ENCODE measurements at places on chromosomes 7 and 10.

- DNase-seq = no peak
Observed at GRCh38 chr10:128744811-128745305, 618.6 kb upstream of the MKI67 start.

DNA sequence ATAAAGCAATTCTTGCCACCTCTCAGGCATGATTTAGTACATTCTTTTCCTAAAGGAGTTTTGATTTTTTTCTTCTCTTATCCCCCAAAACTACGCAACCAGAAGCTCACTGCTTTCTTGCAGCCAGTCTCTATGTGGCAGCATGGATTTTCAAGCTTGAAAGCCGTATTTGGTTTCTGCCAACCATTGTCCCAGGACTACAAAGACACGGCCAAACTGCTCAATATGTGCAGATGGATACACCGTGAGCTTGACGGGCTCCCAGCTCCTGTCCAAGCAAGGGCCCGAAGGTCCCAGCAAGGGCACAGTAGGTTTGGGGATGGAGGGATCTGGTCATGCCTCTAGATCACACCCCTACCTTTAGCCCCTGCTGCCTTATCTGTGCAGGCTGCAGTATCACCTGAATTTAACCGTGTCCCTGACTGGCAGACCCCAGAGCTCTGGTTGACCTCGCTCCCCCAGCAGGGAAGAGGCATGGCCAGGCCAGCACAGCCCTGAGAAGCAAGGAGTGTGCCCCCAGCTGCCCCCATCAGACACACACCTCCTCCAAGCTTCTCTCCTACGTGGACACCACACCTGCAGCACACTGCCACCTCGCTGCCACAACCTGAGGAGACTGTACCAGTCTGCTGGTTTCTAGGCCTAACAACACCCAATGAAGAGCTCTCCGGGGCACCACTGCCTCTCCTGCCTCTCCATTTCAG, 86.8 kb downstream of the COBL start:
- DNase-seq = no peak

GRCh38 chr7:151565541-151565940, 45.8 kb upstream of the RHEB start:
- no peak for DNase-seq

- no peak for DNase-seq
Observed at GRCh38 chr10:57169597-57169996, 808.5 kb upstream of the ZWINT start.

- DNase-seq = no peak
Observed at GRCh38 chr10:123143162-123143824, 4.6 kb upstream of the HMX2 start.

DNA sequence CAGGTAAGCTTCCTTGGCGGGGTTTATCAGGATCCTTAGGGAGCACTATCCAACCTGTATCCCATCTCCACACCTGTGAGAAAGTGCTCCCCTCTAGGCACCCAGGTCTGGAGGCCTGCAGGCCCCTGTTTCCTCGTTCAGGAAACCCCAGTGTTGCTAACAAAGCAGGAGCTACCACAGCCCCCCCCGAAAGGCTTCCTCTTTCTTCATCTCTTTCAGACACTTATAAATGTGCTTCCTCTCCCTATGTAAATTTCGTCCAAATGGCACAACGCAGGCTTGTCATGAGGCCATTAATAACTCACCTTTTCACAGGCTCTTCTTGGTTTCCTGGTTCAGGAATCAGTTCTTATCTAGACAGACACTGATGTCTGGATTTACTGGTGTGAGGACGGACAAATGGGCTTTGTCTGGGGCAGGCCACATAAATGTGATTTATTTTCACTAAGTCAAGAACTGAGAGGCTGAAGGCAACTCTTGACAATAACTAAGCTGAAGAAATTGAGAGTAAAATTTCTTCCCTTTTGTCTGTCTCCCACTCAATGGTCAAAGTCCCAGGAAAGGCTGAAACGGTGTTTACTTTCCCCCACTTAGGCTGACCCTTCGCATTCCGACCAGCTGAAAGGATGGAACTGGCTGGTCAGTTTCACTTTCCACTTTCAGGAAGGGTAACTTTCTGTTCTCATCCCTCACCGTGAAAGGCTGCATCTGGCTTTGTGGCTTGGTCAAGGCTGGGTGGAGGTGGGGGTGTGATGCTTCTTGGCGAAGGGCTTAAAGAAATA, 46.8 kb downstream of the PIK3AP1 start:
- no peak for DNase-seq

DNA sequence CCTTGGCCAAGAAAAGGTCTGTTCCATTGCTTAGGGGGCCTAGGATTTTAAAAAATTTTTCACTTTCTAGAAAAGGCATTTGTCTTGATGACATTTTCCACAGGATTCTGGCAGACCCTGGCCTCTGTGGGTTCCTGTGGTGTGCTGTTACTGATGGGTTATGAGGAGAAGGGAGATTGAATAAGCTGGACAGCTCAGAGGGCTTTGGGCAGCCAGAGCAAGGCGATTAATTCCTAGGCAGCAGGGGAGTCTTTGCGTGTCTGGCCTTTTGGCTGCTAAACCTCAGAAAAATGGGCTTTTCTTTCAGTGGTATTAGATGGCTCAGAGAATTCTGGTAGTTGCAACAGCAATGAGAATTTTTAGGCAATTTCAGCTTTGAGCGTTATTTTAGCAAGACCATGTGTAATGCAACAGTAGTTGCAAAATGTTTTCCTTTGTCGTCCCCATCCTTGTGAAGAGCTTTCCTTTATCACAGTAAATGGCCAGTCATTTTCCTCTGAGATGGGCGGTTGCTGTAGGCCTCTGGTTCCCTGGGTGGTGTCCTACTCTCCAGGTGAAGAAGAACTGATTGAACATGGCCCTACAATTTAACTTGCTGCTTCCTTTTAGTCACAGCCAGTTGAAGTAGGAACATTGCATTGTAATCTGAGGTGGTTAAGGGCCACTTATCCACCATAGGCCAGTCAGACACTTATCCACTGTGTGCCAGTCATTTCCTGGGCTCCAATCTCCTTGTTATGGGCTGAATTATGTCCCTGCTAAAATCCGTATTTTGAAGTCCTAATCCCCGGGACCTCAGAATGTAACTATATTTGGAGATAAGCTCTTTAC, 43.2 kb downstream of the SH2D4B start:
- DNase-seq = no peak

GRCh38 chr10:49287689-49288340, 11.2 kb upstream of the C10orf71 start:
- no peak for DNase-seq

DNA sequence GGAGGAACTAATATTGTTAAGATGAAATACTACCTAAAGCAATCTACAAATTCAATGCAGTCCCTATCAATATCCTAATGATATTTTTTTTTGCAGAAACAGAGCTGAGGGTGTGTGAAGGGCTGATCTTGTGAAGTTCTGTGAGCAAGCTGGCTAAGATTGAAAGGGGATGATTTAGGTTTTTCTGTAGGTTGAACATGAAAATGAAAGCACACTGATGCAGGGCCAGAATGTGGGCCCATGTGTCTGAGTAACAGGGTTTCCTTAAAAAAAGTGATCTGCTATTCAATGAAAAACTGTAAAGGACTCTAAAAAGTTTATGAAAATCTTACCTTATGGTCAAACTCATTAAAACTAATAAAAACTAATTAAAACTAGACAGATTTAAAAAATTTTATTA, 47.4 kb downstream of the GRB10 start:
- DNase-seq = no peak

DNA sequence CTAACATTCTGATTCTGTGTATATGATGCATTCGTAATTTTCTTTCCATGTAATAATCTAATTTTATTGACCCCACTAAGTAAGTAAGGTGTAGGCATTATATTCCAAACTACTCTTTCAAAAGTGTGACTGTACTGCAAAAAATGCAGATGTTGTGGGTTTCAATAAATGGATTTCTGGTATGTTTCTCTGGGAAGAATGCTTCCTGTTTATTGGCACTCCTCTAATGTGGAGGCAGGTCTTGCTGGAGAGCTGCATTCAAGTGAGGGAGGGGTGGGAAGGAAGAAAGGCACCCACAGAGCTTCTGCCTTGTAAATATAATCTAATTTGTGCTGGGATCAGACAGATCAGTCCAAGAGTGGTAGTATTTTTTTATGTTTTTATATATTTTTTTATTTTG, 23.9 kb downstream of the ST7 start:
- no peak for DNase-seq

DNA sequence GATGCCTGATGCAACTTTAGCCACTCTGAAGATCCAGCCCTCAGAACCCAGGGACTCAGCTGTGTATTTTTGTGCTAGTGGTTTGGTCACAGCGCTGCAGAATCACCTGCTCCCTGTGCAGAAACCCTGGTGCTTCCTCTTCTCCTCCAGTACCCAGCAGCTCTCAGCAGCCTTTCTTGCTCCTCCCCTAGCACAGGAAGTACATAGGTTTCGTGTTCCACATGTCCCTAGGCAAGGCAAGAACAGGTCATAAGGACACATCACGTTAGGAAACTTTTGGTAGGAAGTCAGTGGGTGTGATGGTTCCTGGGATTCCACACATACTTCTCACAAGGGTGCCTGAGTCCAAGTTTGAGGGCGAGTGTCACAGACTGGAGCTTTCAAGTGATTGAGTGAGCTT, 167.9 kb upstream of the PRSS1 start:
- DNase-seq = no peak

GRCh38 chr7:14236834-14237233, 247.4 kb upstream of the ETV1 start:
- DNase-seq = no peak

DNA sequence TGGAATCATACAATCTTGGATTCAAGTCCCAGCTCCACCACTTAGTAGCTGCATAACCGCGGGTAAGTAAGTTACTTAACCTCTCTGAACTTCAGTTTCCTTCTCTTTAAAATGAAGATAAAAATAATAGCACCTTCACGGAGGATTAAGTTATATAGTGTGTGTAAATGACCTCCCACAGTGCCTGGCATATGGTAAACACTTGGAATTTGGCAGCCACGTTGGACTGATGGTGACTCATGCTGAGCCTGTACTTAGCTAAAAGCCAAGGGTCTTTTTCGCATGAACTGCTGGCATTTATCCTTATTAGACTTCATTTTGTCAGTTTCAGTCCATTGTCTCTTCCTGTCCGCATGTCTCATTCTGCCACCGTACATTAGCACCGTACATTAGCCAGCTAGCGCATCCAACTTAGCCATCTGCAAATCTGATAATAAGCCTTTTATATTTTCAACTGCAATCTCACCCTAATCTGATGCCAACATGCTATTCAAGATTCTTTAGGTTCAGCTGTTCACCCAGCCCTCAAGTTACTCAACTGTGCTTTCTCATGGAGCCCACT, 11.2 kb downstream of the SLC13A4 start:
- DNase-seq = no peak

DNA sequence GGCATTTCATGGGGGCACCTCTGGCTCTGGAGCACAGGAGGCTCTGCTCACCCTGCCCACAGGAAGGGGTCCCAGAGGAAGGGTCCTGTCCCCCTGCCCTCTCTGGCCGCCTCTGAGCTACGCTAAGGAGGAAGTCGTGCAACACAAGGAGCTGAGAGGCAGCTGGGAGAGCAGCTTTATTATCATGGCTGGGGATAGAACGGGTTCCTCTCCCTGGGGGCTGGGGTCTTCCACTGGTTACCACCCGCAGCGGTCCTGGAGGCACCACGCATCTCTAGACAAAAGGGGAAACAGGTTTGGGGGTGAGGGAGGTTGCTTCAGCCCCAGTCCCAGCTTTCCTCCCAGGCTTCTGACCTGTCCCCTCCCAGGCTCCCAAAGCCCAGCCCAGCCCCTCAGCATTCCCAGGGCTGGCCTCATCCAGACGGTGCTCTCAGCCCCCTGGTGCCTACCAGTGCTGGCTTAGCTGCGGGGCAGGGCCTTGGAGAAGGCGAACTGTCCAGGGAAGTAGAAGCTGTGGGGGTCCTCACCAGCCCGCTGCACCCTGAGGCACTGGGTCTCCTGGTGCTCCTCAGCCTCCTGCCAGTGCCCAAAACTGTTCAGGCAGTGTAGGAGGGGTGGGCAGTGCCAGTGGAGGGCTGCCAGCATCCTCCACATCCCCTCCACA, 3.1 kb downstream of the RARRES2 start:
- no peak for DNase-seq

DNA sequence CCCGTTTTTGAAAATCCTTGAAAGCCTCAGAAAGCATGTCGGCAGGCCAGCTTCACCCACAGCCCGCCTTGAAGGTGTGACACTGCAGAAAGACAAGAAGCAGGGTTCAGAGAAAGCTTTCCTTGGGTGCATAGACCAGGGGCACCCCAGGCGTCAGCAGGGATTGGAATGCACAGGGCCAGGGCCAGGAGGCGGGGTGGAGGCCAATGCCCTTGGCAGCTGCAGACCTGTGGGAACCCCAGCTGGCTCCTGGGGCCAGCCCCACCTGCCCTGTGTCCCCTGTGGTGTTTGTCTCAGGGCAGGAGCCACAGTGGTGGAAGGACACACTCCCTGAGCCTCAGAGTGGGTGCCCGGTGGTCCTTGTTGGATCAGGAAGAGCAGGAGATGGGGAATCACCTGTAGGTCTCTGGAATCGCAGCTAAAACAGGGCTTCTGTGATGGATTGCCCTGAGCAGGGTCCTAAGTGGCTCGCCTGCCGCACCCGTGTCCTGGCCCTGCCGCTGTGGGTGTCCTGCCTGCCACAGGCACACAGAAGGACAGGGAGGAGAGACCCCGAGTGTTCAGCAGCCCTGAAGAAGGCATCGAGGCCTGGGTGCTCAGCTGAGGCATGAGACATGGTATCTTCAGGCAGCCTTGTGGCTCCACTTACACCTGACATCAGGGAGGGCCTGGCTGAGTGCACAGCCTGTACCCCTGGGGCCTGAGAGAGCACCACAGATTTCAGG, 32.5 kb downstream of the ANXA8 start:
- no peak for DNase-seq

GRCh38 chr7:80088705-80089104, 45.9 kb upstream of the GNAI1 start:
- DNase-seq = no peak

DNA sequence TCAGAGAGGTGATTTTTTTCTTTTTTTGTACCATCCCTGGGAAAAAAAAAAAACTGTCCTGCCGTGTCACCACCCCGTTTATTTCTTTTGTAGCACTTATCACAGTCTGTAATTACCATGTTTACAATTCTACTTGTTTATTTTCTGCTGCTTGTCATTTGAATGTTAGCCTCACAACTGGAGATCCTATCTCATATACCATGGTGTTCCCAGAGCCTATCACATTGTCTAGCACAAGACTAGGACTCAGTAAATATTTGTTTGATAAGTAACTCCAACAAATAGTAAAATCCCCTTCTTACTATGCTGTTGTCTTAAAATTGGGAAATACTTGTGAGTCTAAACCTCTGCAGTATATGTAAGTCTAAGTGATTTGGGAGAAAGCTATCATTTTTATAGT, 36.0 kb downstream of the MKLN1 start:
- DNase-seq = no peak

GRCh38 chr10:62264702-62265436, 3.8 kb downstream of the RTKN2 start:
- DNase-seq = no peak

GRCh38 chr7:98119256-98119918, 12.7 kb downstream of the LMTK2 start:
- no peak for DNase-seq

DNA sequence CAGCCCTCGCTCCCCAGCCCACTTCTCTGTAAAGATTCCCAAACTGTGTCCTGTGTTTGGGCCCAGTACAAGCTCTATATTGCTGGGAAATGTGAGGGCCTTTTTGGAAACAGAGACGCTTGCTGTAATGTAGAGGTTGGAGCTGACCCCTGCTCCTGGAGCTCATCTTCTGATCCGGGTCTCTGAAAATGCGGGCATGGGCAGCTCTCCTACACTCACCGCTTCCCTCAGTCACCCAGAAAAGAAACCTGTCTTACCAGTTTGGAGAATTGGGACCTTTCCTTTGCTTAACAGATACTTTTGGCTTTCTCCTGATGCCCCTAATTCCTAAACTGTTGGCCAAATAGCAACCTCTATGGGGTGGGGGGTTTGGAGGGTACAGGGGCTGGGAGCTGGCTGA, 18.2 kb downstream of the BAG3 start:
- DNase-seq = no peak

All from Jurkat, Clone E6-1 (cell line).